NCI-H1048 (cell line): ENCODE measurements at places on chromosomes 2 and 18.

DNA sequence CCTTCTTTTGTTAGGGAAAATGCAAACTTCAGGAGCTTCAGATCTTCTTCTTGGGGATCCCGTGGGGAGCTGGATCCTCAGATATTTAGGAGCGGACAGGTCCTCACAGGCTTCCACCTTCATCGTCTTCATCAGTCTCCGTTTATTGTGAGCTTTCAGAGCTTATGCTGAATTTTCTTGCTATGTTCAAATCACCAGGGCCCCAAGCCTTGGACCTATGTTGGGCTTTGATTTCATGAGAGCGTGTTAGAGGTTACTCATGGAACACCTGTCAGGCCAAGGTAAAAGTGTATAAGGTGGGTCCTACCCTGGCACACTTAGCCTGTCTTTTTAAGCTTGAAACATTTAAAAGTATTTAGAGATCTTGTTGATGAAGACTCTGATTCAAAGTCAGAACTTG, 212.9 kb downstream of the FAM210A start:
- no peak for DNase-seq

GRCh38 chr2:108382196-108382595, 4.4 kb downstream of the SULT1C4 start:
- DNase-seq: no peak

DNA sequence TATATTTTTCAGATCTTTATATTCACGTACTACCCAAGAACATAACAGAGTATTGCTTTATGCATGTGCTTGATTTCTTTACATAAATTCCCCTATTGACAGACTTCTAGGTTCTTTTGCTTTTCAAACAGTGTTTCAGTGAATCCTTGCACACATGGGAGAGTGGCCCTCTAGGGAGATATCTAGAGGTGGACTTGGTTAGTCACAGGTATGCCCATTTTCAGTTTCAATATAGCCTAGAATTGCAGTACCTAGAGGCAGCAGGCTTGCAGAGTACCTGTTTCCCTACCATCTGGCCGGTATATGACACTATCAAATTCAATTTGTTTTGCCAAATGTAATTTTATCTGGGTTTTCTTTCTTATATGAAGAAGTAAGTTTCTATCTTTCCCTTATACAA, 36.8 kb downstream of the EML6 start:
- DNase-seq: no peak

- DNase-seq: no peak
Measured at GRCh38 chr2:99861376-99861760, 281.0 kb downstream of the AFF3 start.

DNA sequence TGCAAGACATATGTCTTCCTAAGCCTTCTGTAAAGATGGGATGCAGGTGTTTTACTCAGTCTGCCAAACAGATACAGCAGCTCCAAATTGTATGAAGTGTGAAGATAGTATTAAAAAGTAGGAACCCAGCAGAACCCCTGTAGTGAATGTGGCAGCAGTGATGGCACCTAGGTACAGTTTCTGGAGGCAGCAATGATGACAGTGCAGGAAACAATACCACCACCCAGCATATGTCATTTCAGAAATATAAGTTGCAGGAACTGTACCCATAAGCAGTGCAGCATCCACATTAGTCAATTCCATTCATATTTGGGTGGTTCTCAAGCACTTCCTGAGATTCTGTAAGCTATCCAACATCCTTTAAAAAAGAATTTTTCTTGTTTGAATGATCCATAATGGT, 46.7 kb upstream of the ATP5MC3 start:
- DNase-seq: no peak

DNA sequence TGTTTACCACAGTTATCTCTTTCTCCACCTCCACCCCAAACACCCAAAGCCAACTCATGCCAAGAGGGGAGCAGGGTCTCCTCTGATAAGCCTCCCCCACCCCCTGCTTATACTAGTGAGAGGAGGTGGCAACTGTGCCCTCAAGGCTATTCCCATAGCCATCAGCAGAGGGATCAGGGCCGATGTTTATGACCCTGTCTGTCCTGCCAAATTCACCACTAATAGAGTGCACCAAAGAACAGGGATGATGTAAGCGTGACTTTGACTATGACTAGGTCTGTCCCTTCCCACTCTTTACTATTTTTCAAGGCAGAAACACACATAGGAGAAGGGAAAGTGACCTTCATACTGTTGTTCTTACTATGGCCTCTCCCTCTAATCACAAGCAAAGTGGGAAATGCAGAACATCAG, 74.6 kb downstream of the CLHC1 start:
- no peak for DNase-seq

GRCh38 chr2:45370369-45370768, 240.7 kb downstream of the SRBD1 start:
- no peak for DNase-seq

DNA sequence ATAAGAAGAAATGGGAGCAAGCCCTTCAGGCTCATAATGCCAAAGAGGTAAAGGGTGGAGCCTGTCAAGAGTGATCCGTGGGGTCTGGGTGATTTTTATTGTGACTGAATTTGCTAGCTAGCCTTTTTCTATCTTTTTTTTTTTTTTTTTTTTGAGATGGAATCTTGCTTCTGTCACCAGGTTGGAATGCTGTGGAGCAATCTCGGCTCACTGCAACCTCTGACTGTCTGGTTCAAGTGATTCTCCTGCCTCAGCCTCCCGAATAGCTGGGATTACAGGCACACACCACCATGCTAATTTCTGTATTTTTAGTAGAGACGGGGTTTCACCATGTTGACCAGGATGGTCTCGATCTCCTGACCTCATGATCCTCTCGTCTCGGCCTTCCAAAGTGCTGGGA, 29.1 kb downstream of the DRC1 start:
- no peak for DNase-seq
